ENCODE measurements at places on chromosomes 7 and 10. TPM values are rescaled to one million over a fixed set of nuclear protein-coding genes. Genes with fewer than 3 reads are reported as not detected.

SPAM1 gene
- total RNA-seq = not detected

PIK3CG gene
- total RNA-seq = 3.2 TPM

ADAMTS14 gene
- total RNA-seq = 0.38 TPM

EGR2 gene
- total RNA-seq = 0.44 TPM

ZNF365 gene
- total RNA-seq = 4.7 TPM

FANK1 gene
- 3.2 TPM for total RNA-seq

GAD2 gene
- total RNA-seq = not detected

SUGCT gene
- 4.4 TPM for total RNA-seq

DNA sequence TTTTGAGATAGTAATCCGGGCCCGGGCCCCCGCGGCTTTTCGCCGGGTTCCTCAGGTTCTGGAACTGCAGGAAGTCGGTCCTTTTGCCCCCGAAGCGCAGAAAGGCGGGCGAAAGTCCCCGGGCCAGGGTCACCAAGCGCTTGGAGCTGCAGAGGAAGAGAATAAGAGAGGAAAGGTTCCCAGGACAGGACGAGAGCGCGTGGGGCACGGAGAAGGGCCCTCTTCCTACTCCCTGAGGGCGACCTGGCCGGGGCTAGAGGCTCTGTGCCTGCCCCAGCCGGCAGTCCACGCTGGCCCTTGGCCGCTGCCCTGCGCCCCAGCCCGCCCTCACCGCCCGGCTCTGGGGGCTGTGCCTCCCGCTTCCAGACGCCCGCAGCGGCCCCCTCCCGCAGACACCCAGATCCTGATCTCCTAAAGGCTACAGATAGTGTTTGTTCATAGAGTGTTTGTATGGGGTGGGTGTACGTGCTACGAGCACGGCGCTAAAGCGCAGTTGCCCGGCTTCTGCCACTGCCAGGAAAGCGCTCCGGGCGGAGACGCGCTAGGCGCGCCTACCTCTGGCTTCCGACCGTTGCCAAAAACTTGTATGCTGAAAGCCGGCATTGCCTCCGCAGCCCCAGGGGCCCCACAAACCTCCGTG, 3.2 kb downstream of the HPSE2 start:
- peak overlapping the region; percentile 43 for H3K4me3 ChIP-seq
- DNase-seq = no peak
- peak overlapping the region; percentile 77 for H3K27ac ChIP-seq
- peaks cover 93% of the 10 kb centered on the region for H3K27me3 ChIP-seq

DNA sequence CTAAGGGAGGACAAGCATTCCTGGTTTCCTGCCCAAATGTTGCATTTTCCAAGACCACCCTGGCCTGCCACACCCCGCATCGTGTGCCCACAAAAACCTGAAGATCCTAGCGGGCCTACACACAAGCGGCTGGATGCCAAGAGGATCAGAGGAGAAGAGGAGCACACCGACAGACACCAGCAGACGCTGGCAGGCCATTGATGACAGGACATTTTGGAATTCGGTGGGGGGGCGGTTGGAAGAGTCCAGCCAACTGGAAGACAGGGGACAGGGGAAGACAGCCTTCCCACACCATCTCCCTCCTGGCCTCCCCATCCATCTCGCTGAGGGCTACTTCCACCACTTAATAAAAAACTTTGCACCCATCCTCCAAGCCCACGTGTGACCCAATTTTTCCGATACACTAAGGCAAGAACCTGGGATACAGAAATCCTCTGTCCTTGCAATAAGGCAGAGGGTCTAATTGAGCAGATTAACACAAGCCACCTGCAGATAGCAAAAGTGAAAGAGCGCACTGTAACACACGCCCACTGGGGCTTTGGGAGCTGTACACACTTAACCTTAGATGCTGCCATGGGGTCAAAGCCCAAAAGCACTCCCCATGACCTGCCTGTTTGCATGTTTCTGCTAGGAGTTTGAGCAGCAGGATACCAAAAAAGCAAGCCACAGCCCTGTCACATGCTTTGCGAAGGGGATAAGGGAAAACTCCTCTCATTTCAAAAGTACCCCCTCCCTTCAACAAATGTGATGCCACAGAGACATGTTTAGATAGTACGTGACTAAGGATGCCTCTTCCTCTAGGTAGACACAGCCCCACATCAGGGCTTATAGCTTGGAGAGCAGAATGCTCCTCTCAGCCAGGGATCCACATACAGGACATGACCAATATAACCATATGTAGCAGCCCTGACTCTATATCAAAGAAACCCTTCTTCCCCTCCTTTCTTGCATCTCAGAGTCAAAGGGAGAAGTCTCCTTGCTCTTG, 13.4 kb upstream of the SMNDC1 start:
- no peak overlapping the region for H3K4me3 ChIP-seq
- no peaks in the 10 kb centered on the region for H3K36me3 ChIP-seq
- H3K27me3 ChIP-seq = no peaks in the 10 kb centered on the region
- no peak for DNase-seq
- no peaks in the 10 kb centered on the region for H3K4me1 ChIP-seq

DNA sequence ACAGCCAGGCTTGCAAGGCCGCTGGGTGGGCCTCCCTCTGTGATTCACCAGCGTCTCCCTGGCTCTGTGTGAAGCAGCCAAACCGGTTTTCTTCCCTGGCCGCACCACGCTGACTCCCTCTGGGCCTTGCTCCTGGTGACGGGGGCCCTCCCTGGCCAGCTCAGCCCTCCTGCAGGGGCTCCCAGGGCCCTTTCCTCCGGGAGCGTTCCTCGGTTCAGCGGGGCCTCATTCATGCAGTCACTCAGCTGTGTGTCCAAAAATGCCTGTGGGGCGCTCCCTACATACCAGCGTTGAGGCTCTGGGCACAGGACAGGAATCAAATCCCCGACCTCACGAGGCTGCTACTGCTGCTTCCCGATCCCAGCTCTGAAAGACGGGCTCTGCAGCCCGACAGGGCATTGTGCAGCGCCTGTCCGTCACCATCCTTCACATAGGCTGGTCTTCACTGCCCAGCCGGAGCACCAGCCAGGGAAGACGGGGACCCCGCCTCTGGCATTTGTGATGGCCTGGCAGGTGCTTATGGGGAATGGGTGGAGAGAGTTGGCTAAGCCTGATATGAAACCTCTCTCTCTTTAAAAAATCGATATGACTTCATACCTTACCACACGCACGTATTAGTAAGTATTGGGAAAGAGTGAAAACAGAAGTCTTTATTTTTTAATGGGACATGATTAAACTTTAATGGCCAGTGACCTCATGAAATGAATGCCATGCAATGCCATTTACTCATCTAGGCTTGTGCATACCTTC, 110.0 kb upstream of the SHH start:
- no peaks in the 10 kb centered on the region for H3K27me3 ChIP-seq
- peaks cover 10% of the 10 kb centered on the region for H3K4me1 ChIP-seq
- no peak overlapping the region for H3K4me3 ChIP-seq
- H3K27ac ChIP-seq = peak overlapping the region; percentile 48
- DNase-seq = no peak
- no peaks in the 10 kb centered on the region for H3K36me3 ChIP-seq

- no peaks in the 10 kb centered on the region for H3K27me3 ChIP-seq
- DNase-seq = no peak
- no peak overlapping the region for H3K27ac ChIP-seq
- no peaks in the 10 kb centered on the region for H3K4me1 ChIP-seq
- no peak overlapping the region for H3K4me3 ChIP-seq
- no peaks in the 10 kb centered on the region for H3K36me3 ChIP-seq
Observed at GRCh38 chr10:80070057-80070456, 8.4 kb upstream of the TMEM254 start.

DNA sequence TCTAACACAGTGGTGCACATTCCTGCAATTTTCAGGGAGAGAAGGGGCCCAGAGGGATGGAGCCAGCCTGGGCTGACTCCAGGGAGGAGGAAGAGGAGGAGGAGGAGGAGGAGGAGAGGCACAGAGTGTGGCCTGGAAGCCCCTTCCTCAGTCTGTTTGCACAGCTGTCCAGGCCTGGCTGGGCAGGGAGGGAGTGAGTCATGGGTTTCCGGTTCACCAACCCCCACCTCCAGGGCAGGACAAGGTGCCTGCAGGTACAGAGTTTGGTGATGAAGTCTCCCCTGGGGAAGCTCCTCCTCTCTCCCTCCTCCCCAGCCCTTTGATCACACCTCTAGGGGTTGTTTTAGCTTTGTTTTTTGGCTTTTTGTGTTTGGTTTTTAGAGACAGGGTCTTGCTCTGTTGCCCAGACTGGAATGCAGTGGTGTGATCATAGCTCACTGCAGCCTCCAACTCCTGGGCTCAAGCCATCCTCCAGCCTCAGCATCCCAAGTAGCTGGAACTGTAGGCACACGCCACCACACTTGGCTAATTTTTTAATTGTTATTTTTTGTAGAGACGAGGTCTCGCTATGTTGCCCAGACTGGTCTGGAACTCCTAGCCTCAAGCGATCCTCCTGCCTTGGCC, 77.5 kb upstream of the CUX1 start:
- H3K4me1 ChIP-seq = peaks cover 22% of the 10 kb centered on the region
- no peak overlapping the region for H3K27ac ChIP-seq
- no peak overlapping the region for H3K4me3 ChIP-seq
- no peak for DNase-seq
- no peaks in the 10 kb centered on the region for H3K27me3 ChIP-seq
- H3K36me3 ChIP-seq = no peaks in the 10 kb centered on the region

DNA sequence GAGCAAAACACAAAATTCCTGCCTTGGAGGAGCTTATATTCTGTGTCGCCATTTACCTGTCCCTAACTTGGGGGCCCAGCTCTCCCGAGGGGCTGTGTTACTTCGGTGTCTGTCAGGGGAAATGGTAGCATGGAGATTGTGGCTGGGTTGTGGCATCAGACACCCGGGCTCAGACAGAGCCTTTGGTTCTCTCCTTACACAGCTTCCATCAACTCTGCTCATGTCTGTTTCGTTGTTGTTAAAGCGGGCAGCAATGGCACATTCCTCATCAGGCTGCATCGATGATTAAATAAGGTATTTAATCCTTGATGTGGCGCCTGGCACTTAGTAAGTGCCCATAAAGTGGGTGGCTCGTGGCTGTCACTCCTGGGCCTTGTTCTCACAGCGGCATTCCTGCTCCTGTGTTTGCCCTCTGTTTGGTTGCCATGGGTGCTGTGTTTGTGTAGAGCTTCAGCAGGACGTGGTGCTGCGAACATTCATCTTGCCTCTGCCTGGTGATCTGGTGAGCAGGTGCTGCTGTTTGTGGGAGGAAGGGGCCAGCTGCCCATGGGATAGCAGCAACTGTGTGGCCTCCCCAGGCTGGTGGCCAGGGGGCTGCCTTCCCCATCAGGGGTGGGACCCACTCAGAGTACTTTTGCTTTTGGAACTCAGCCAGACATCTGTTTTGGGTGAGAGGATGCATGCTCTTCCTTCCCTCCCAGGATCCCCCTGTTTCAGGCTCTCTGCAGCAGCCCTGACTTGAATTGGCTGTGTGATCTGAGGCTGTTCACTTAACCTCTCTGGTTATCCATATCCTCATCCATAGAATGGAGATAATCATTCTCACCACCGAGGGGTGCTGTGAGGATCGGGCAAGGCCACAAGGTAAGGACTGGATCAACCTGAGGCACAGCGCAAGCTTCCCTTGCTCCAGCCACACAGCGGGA, 207.2 kb upstream of the SVIL start:
- H3K27ac ChIP-seq = peak overlapping the region; percentile 92
- H3K27me3 ChIP-seq = no peaks in the 10 kb centered on the region
- H3K4me1 ChIP-seq = peaks cover 53% of the 10 kb centered on the region
- DNase-seq = no peak
- no peak overlapping the region for H3K4me3 ChIP-seq

DNA sequence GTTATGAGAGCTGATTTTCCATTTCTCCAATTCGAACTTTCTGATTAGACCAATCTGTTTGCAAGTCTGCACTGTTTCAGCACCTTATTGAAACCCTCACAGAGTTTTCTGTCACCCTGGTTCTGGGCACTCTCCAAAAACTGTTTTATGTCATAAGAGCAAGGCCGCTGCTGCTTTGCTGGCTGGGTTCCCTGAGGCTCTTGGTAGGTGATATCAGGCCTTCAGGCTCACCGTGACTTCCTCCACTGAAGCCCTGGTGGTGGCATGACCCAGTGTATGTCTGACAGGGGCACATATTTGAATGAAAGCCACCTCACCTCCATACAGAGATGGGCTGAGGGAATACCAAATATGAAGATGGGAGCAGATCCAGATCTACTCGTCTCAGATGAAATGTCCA, 8.3 kb downstream of the RABGEF1 start:
- no peak for DNase-seq
- no peaks in the 10 kb centered on the region for H3K27me3 ChIP-seq
- no peaks in the 10 kb centered on the region for H3K36me3 ChIP-seq
- peak overlapping the region; percentile 9 for H3K27ac ChIP-seq

GRCh38 chr7:9204571-9204970, 771.2 kb downstream of the NXPH1 start:
- H3K36me3 ChIP-seq = no peaks in the 10 kb centered on the region
- no peaks in the 10 kb centered on the region for H3K4me1 ChIP-seq
- DNase-seq = no peak

DNA sequence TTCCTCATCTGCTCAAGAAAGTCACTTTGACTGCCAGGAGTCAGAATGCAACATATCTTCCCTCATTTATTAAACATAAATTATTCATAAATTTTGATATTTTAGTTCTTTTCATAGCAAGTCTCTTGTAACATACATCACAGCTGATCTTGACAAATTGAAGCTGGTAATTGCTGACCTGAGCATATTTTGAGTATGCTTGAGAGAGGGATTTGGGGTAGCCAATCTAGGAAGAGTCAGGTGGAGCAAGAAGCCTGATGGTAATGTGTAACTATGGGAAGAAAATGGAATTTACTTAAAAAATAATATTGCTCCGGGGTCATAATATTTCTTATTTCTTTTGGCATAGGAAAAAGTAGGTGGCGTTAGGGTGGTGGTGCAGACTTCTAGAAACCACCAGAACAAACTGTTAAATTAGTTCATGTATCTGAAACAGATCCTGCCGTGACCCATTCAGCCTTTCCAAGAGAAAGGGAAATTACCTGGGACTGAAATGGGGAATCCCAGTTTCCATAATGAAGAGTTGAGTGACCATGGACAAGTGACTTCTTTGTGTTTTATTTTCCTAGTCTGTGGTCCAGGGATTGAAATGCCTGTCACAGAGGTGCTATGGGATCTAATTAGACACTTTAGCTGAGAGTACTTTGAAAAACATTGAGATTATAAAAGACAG, 12.9 kb downstream of the CPED1 start:
- no peak for DNase-seq
- no peaks in the 10 kb centered on the region for H3K36me3 ChIP-seq
- H3K4me1 ChIP-seq = no peaks in the 10 kb centered on the region
- H3K27ac ChIP-seq = peak overlapping the region; percentile 56
- peaks cover 5% of the 10 kb centered on the region for H3K27me3 ChIP-seq
- H3K4me3 ChIP-seq = no peak overlapping the region

- H3K27me3 ChIP-seq = no peaks in the 10 kb centered on the region
- H3K4me3 ChIP-seq = no peak overlapping the region
- H3K4me1 ChIP-seq = peaks cover 17% of the 10 kb centered on the region
- H3K36me3 ChIP-seq = no peaks in the 10 kb centered on the region
Observed at GRCh38 chr7:73810998-73811360, 19.8 kb upstream of the CLDN4 start.

- no peaks in the 10 kb centered on the region for H3K36me3 ChIP-seq
- H3K4me1 ChIP-seq = peaks cover 23% of the 10 kb centered on the region
- H3K27me3 ChIP-seq = peaks cover 7% of the 10 kb centered on the region
- peak overlapping the region; percentile 30 for H3K27ac ChIP-seq
- H3K4me3 ChIP-seq = no peak overlapping the region
Observed at GRCh38 chr10:48634984-48635557, 30.2 kb upstream of the ARHGAP22 start.

All from esophagus squamous epithelium (tissue), 5 donors.